ENCODE measurements at places on chromosomes 16 and 17.

- DNase-seq, result no peak
Observed at GRCh38 chr17:4998732-4999429, 1.1 kb downstream of the KIF1C start.

DNA sequence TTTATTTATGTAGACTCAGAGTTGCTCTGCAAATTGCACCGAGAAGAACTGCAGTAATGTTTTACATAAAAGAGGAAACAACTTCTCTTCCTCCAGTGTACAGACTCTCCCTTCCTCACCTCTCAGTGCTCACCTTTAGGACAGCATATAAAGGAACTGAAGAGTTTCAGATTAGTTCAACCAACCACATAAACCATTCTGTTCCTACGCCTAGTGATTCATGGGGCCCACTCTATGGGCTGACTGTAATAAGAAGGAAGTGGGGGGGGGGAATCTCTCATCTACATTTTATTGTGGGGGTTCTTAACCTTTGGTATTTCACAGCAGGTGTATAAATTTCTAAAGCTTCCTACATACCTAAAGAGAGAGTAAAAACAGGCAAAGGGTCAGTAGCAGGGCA is 18.3 kb downstream of the ZSWIM7 start:
- DNase-seq, result no peak

DNA sequence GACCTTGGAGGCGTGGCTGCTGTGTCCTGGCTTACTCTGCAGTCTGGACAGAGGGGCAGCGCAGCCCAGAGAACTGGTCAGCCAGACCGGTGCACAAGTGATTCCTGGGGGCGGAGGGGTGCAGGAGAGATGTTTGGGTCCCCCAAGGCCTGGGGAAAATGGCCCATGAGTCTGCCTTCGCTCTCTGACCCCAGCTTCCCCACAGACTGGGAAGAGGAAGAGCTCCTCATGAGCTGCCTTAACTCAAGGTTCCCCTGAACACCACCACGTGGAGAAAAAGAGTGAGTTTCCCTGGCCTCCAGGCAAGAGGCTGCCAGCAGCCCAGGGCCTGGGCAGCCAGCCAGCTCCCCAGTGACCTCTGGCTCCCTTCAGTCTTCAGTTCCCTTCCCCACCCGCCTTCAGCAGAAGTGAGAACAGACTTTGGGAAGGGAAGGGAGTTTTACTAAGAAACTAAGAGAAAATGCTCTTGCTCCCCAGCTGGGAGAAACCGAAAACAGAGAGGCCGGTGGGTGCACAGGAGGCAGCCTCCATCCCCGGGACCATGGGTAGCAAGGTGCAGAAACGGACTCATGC is 2.0 kb upstream of the C17orf99 start:
- no peak for DNase-seq

DNA sequence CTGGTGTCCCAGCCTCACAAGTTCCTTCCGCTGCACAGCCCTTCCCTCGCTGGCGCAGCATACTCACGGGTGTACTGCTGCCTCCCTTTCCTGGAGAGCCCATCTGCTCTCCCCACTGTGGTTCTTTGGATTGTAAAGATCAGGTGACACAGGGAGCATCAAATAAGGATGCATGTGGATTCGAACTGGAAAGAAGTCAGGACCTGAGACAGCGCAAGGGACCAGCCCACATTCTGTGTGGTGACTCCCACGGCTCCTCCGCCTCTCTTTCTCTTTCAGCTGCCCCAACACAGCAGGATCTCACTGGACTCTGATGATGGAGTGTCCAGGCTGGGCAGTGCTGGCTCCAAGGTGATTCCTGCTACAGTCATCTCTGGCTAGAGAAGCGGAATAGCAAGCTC is 8.1 kb downstream of the LDAF1 start:
- no peak for DNase-seq

DNA sequence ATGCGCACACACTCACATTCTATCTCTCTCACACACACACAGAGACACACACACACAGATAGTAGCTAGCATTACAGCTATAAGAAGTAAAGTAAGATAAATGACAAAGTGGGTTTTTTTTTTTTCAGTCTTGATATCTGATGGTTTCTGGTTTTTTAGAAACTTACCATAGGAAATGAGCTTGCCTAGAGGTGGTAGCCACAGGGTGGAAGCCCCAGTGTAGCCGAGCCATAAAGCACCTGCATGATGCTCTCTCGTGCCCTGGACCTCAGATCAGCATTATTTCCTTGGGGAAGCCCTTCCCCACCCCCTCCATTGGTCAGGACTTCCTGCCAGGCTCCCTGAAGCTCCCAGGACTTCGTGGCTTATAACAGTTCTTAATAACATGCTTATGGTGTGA is 264.3 kb upstream of the C16orf82 start:
- DNase-seq, result no peak
